T-helper 1 cell (primary cell): ENCODE measurements at places on chromosomes 16 and 17.

- DNase-seq = no peak
These were observed 449.8 kb downstream of the SLC39A11 start for GRCh38 chr17:72642720-72643119.

- no peak for DNase-seq
These were observed 72.2 kb downstream of the CLEC16A start for GRCh38 chr16:11016524-11016988.

GRCh38 chr17:60153606-60154390 is 4.0 kb downstream of the CA4 start:
- no peak for DNase-seq

DNA sequence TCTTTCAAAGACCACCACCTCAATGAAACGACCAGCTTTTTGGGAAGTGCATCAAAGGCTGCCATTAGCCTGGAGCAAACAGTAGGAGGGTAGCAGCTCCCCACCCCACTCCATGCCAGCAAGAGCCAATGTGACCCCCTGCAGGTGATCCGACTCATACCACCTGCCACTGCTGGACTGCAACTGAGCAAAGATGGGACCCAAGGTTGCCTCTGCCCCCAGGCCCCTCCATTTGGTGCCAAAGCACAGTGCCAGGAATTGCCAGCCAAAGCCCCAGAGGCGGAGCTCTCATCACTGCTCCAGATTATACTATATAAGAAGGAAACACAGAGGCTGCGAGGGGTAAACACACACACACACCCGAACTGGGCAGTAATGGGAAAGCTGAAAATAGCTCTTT is 8.3 kb downstream of the PITPNM3 start:
- DNase-seq = no peak

- DNase-seq = no peak
These were observed 8.8 kb downstream of the EEF2K start for GRCh38 chr16:22214889-22215288.

DNA sequence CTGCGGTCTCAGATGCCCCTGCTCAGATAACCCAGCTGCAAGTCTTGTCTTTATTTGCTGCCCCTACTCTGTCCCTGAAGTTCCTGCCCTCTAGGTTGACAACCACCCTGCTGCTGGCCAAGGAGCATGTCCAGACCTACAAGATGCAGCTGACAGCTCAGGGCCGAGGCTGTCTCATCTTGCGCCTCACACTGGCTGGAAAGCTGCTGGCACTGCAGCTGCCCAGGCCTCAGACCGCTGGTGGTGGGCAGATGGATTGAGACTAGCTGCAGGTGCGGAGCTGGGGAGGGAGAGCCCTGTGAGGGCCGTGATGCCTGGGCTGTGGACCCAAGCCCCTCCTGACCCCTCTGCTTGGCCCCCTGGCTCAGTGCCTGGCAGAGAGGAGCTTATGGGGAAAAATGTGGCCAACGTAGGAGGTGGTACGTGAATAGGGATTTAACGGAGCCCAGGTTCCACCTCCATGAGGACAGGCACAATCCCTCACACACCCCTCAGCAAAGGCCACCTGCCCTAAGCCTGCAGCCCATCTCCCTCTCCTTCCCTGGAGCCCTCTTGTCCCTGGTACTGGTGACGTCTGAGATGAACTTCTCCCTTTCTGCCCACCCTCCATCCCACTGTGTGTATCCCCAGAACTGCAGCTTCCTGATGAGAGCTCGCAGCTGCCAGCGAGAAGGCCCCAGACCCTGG is 8.3 kb upstream of the GALK1 start:
- no peak for DNase-seq

DNA sequence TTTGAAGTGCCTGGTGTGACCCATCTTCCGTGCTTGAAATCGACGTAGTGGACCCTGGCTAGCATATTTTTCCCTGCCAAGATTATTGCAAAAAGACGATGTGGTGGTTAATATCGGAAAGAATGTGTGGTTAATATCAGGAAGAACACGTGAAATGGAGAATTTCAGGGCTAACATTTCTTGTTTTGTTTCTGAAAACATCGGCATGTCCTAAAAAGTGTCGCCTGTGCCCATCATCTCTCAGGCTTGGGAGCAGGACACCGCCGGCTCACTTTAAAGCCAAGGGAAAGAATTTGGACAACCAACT is 345 bp upstream of the DCXR start:
- DNase-seq = no peak

GRCh38 chr16:4496305-4496704 is 20.1 kb downstream of the HMOX2 start:
- DNase-seq = no peak

DNA sequence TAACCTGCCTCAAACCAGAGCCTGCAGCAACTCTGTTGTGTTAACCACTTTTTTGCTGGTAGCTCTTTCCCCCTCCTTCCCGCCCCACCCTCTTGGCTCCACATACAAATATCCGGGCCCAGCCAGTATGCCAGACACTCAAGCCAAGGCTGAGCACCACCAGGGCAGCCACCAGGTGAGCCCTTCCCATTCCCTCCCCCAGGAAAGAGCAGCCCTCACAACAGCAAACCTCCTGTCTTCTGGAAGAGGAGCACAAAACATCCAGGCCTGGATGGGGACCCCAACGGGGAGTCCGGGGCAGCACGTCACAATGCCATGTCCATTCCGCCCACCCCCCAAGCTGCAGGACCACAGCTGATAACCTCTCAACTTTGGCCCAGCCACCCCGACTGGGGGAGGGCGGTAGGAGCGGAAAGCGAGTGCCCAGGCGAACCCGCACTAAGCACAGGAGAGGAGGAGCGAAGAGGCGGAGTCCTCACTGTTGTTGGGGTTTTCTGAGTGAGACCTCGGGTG is 757 bp downstream of the ORMDL3 start:
- peak; percentile 50 for DNase-seq

- no peak for DNase-seq
These were observed at the start of gene PVALEF for GRCh38 chr17:81165246-81166032. Gene PVALEF (plus strand): TSS chr17:81165507. CDS start chr17:81181227, 15,720 bp downstream.

DNA sequence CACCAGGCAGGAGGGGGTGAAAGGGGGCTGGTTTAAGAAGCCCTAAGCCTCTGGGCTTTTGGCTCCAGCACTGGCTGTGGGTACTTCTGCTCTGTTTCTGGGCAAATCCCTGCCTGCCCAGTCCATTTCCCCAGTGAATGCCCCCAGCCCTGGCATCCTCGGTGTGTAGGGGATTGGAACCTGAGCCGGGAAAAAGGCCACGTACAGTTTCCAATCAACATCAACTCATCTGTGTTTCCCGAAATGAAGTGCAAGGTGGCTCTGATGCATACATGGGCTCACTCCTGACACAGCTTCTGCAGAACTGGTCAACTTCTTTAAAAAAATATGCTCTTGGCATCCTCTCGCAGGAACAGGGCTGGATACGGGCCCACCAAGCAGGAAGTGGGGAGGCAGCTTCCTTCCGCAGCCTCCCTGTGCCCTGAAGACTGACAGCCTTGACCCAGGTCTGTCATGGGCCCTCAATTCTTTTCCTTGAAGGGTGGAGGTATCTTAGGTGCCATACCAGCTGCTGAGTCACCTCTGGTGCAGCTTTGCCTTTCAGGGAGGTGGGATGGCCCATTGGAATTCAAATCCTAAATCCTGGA is 73.3 kb downstream of the N4BP1 start:
- DNase-seq = no peak

GRCh38 chr17:69677130-69677529 is 262.6 kb downstream of the MAP2K6 start:
- no peak for DNase-seq

- DNase-seq = no peak
These were observed 41.5 kb upstream of the ABCC12 start for GRCh38 chr16:48197294-48197693.

- no peak for DNase-seq
These were observed 374.3 kb upstream of the GOT2 start for GRCh38 chr16:59108374-59108773.

DNA sequence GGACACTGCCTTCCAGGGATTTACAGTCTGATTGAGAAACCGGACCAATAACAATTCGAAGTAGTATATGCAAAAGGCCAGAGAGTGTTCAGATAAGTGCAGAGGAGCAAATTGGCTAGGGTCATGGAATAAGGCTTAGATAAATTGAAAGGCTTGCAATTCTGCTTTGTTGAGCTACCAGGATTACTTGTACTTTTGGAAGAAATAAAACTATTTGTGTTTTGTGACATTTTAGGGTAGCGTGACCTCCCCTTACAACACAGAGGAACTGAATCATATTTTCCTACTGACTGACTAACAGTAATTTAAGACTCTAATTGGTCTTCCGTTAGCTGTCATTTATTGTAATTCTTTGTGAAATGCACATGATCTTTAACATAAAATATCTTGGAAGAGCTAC is 104.7 kb downstream of the PITPNC1 start:
- DNase-seq = no peak

- DNase-seq = no peak
These were observed 24.7 kb downstream of the UTP4 start for GRCh38 chr16:69157196-69157595.

GRCh38 chr17:79830763-79831264 is 8.4 kb downstream of the CBX4 start:
- no peak for DNase-seq

DNA sequence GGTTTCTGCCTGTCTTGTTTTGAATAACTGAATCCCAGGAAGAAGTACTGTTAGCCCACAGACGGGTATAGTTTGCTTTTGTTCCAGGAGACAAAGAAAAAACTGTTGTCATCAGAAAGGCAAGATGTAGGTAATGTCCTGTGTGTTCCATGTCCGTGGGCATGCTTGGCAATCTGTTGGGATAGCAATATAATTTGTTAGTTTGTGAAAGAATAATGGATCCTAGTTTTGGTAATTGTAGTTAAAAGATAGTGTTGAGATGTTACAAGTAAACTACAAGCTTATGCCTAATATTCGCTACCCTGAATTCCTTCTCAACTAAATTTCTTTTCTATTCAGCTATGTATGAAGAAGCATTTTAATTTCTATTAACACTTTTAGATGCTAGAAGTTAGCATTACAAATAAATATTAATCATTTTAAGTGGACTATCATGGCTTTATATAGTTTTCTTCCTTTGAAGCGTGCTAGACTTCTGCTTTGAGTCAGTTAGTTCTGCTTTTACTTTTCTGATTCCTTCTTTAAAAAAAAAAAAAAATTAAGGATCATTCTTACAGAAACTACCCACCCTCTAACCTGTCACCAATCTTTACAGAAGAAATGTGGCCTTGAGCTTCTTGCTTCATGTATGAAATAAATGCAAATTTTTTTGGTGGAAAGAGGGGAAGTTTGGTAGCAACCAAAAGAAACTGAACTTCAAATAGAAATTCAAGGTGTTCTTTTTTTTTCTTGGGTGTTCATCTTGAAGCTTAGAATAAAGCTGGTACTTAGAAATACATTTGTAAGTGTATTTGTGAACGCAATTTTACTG is 2.4 kb downstream of the EVI2A start:
- DNase-seq = peak; percentile 33

- DNase-seq = no peak
These were observed 65.0 kb downstream of the MPRIP start for GRCh38 chr17:17107281-17107680.
